ENCODE measurements at places on chromosomes 16 and 17. TPM values are rescaled to one million over a fixed set of nuclear protein-coding genes. Genes with fewer than 3 reads are reported as not detected.

GRCh38 chr16:78817200-78817739 lies 717.8 kb downstream of the WWOX start:
- DNase-seq = no peak
- H3K4me1 ChIP-seq = no peaks in the 10 kb centered on the region
- no peaks in the 10 kb centered on the region for H3K36me3 ChIP-seq

GRCh38 chr16:69794486-69794885 lies 32.4 kb downstream of the WWP2 start:
- DNase-seq = no peak
- H3K4me3 ChIP-seq = no peak overlapping the region
- H3K36me3 ChIP-seq = peaks cover 4% of the 10 kb centered on the region

- no peak for DNase-seq
- no peaks in the 10 kb centered on the region for H3K27me3 ChIP-seq
- H3K27ac ChIP-seq = no peak overlapping the region
- H3K4me3 ChIP-seq = no peak overlapping the region
Observed at GRCh38 chr17:15411384-15412198, 55.8 kb downstream of the CDRT4 start.

GRCh38 chr16:88760424-88761142 lies 24.4 kb downstream of the PIEZO1 start:
- peaks cover 13% of the 10 kb centered on the region for H3K4me1 ChIP-seq
- no peaks in the 10 kb centered on the region for H3K27me3 ChIP-seq
- H3K4me3 ChIP-seq = no peak overlapping the region
- no peak for DNase-seq
- no peak overlapping the region for H3K27ac ChIP-seq

DNA sequence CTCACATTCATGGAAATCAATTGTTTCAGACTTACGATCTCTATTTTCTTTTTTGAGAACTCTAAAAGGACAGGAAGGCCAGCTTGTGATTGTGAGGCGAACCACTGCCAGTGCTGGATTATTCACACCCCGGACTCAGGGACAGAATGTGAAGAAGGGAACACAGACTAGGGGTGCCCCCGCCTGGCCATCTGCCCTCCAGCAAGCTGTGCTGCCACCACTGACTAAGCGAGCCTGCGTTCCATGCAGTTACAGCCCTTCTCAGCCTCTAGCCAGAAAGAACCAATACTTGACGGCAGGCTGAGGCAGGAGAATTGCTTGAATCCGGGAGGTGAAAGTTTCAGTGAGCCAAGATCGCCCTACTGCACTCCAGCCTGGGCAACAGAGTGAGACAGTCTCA lies 2.8 kb downstream of the HAGH start:
- H3K27ac ChIP-seq = no peak overlapping the region
- no peak overlapping the region for H3K4me3 ChIP-seq
- no peak for DNase-seq
- no peaks in the 10 kb centered on the region for H3K27me3 ChIP-seq

DNA sequence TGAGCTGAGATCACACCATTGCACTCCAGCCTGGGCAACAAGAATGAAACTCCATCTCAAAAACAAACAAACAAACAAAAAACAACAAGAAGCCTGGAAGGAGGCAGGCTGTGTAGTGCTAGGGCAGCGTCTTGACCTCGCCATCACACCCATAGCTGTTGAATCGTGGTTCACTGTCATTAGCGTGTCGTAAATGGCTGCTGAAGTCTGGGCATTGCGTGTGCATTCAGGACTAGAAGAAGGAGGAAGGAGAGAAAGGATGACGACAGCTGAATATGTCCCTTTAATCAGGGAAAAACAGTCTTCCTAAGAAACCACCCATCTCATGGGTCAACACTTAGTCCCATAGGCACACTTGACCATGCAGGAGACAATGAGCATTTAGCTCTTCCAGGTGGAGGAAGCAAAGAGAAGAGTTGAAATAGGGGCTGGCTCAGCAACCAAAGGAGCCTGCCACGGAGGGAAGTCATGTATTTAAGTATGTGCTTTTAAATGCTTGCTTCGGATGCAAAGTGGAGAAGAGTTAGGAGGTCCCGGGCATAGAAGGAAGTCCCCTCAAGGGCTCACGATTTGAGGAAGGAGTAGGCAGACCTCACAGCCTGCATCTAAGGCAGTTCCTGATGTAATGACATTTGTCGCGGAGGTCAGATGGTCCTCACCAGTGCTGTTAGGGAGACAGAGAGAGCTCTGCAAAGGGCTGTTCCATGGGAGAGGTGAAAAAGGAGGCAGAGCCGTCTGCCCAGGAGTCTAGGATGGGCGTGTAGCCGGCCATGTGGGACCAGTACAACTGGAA lies 8.8 kb downstream of the PRSS22 start:
- H3K4me3 ChIP-seq = no peak overlapping the region
- DNase-seq = no peak
- no peak overlapping the region for H3K27ac ChIP-seq
- H3K4me1 ChIP-seq = peaks cover 17% of the 10 kb centered on the region

GRCh38 chr16:84462296-84463210 lies 41.9 kb downstream of the MEAK7 start:
- H3K4me3 ChIP-seq = no peak overlapping the region
- H3K36me3 ChIP-seq = peaks cover 19% of the 10 kb centered on the region
- H3K27me3 ChIP-seq = no peaks in the 10 kb centered on the region
- H3K4me1 ChIP-seq = no peaks in the 10 kb centered on the region
- no peak overlapping the region for H3K27ac ChIP-seq

GRCh38 chr17:19453296-19453695 lies 42.3 kb downstream of the RNF112 start:
- no peak overlapping the region for H3K4me3 ChIP-seq
- no peak for DNase-seq
- H3K4me1 ChIP-seq = no peaks in the 10 kb centered on the region
- no peak overlapping the region for H3K27ac ChIP-seq
- H3K36me3 ChIP-seq = no peaks in the 10 kb centered on the region

DNA sequence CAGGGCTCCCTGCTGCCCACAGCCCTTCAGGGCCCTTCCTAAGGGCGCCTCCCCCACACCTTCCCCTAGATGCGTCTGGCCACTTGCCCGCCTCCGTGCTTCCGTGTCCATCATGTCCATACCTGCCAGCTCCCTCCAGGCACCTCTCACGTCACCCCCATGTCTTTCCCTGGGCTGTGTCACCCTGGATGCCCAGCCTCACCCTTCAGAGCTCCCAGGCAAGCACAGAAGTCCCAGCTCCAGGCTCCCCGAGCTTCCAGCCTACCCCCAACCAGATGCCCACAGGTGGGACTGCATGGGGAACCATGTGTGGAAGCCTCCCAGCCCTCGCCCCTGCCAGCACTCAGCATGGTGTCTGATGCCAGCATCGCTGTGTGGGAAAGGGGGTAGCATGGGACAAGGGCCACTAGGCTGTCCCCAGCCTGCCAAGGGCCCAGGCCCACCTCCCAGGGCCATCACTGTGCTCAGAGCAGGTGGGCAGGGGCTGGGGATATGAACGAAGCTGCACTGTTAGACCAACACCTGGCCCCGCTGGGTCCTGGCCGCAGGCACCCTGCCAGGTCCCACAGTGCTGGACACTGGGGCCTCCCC lies 1.9 kb upstream of the AXIN1 start:
- no peaks in the 10 kb centered on the region for H3K36me3 ChIP-seq
- 0 out of 2 replicates have a peak, but pooled peaks cover 2% of the 10 kb centered on the region for H3K4me1 ChIP-seq
- H3K4me3 ChIP-seq = no peak overlapping the region
- DNase-seq = no peak

DNA sequence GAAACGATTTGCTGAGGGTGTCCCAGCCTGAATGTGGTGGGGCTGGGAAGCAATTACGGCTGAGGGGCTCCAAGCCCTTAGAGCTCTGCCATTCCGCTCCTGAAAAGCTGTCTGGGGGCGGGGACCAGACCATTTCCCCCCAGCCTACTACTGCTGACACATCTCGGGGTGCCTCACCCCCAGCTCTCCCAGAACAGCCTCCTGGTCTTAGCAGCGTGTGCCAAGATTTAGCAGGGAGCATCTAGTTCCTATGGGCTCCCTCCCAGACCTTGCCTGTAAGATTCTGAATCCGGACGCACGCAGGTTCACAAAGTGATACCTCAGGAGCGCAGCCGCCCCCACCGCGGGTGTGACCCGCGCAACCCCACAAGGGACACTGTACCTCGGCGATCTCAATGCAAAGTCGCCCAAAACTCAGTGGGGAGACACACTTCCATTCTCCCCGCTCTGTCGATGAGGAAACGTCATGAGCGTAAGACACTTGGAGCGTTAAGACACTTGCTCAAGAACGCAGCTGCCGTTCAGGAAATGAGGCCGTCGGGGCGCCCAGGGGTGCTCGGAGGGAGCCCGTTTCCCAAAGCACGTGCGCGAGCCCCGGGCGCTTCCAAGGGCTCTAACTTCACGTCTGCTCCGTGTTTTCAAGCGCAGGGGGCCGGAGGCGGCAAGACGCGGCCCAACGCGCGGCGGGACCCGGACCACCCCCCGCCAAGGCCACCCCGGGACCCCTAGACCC lies 629 bp downstream of the GEMIN4 start:
- no peak for DNase-seq
- H3K4me1 ChIP-seq = peaks cover 12% of the 10 kb centered on the region
- peak overlapping the region; percentile 88 for H3K27ac ChIP-seq
- no peaks in the 10 kb centered on the region for H3K27me3 ChIP-seq

DNA sequence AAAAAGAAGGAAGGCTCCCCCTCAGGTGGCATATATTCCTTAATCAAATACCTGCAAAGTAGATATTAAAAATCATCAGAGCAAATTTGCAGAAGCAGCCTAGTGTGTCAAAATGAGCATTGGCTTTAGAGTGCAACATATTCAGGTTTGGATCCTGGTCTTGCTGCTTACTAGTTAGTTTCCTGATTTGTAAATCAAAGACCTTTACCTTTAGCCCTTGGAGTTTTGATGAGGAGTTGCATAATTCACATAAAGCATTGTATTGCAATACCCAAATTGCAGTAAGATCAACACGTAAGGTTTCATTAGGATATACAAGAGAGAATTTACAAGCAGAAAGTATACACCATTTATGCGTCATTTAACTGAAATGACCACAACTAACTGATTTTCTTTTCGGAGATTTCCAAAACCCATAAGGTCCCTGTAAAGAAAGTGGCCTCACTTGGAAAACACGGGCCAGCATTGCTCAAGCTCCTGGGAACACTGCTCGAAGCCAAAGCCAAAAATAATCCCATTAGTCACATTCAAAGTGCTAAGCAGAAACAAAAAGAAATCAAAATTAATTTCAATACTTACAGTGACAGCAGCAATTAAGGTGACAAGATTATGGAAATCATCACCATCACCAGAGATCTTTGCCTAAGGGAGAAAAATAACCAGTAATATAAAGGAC lies 415.9 kb upstream of the ERCC4 start:
- H3K4me3 ChIP-seq = no peak overlapping the region
- H3K27me3 ChIP-seq = no peaks in the 10 kb centered on the region
- no peaks in the 10 kb centered on the region for H3K4me1 ChIP-seq
- no peaks in the 10 kb centered on the region for H3K36me3 ChIP-seq
- H3K27ac ChIP-seq = no peak overlapping the region
- no peak for DNase-seq

DNA sequence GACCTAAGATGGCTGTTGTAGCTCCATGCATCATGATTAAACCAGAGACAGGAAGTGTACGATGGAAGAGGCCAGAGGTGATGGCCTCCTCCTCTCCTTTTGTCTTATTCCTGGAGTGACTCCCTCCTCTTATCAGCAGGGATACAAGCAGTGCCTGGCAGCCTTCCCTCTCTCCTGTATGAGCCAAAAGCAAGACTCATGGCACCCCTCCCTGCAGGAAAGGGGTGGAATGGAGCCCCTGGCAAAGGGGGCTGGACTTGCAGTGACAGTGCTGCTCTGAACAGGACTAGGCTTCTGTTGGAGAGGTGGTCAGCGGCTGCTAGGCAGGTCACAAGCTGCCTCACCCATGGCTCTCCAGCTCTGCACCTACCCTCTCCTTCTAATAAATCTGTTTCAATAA lies 8.4 kb downstream of the TXNL4B start:
- H3K27ac ChIP-seq = no peak overlapping the region
- H3K4me1 ChIP-seq = peaks cover 18% of the 10 kb centered on the region
- DNase-seq = no peak
- peaks cover 30% of the 10 kb centered on the region for H3K36me3 ChIP-seq
- H3K4me3 ChIP-seq = no peak overlapping the region
- H3K27me3 ChIP-seq = no peaks in the 10 kb centered on the region

DNA sequence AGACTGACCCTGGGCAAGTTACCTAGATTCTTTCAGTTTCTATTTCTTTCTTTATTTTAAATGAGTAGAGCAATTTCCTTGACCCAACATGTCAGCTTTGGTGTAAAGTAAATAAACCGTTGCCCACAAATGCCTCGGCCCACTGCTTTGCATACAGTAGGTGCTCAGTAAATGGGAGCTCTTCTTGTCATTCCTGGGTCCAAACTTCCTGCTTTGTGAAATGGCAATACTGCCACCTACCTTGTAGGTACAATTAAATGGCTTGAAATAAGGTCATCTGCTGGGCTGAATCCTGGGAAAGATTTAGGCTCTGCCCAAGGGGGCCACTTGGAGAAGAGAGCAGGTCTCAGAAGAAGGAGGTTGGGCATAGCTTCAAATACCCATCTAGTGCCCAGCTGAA lies 253.0 kb downstream of the HS3ST3B1 start:
- H3K27me3 ChIP-seq = no peaks in the 10 kb centered on the region
- H3K4me1 ChIP-seq = no peaks in the 10 kb centered on the region
- no peaks in the 10 kb centered on the region for H3K36me3 ChIP-seq
- no peak for DNase-seq
- H3K4me3 ChIP-seq = no peak overlapping the region

DNA sequence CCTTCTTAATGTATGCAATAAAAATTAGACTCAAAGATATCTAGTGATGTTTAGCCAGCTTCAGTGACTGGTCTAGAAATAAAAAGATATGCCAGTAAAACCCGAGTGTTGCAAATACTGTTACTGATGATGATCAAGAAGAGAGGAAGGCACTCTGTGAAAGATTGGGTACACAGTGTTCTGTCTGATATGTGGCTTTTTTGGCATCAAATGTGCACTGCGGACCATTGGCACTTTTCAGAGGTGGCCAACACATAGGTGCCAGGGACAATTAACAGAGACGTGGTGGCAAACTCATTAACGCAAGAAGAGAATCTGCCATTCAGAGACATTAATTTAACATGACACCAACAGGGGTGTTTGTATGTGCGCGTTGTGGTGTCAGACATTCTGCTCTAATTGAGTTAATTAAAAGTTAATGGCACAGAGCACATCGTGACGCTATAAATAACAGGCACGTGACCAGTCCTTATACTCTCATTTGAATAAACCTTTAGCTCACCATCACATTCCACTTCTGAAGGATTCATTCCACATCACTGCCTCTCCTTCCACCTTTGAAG lies 549.3 kb upstream of the HSBP1 start:
- no peak for DNase-seq
- no peaks in the 10 kb centered on the region for H3K27me3 ChIP-seq
- no peaks in the 10 kb centered on the region for H3K36me3 ChIP-seq
- H3K4me1 ChIP-seq = no peaks in the 10 kb centered on the region

DNA sequence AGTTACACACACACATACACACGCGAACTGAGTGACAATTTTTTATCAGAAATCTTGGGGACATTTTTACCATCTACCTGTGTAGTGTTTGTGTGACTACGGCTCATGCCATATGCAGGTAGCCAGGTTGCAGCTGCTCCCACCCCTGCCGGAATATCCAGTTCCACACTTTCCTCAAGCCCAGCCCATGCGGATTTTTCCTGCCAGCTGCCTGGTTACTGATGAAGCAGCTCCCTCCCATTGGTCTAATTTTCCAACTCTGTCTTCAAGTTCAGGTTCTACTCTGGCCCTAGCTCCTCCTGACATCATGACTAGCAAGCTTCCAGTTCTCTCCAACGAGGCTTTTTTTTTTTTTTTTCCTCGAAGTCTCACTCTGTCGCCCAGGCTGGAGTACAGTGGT lies 4.8 kb downstream of the GSG1L2 start:
- no peaks in the 10 kb centered on the region for H3K27me3 ChIP-seq
- H3K36me3 ChIP-seq = no peaks in the 10 kb centered on the region
- H3K4me1 ChIP-seq = 0 out of 2 replicates have a peak, but pooled peaks cover 3% of the 10 kb centered on the region
- H3K27ac ChIP-seq = no peak overlapping the region

Gene MLKL
- total RNA-seq = 8.3 TPM

Gene HBZ
- not detected for total RNA-seq

Gene SLC35G6
- not detected for total RNA-seq

Gene SLC4A1
- 0.22 TPM for total RNA-seq

Gene KRTAP4-3
- not detected for total RNA-seq

Gene SERPINF2
- total RNA-seq = 2.5 TPM

Measured in HCT116 (cell line).